ENCODE measurements at places on chromosomes 1 and 21.

- DNase-seq, result no peak
Observed at GRCh38 chr1:150383631-150384324, 19.8 kb downstream of the RPRD2 start.

DNA sequence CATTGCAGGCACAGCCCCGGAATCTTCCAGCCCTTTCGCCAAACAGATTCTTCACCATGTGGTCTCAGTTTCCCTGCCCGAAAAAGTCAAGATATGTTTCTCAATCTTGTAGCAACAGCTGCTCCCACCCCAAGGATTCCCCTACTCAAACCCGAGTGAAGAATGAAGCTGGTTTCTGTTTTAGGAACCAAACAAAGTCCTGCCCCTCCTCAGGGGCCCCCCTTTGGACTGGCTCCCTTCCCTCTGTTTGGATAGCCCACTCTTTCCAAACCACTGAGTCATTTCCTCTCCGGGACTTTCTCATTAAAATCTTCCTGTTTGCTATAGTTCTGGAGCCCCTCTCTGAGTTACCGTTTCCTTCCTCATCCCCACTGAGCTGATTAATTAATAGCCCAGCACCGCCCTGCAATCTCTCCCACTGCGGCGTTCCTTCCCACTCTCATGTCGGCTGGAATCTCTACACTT lies 100.9 kb downstream of the TSEN15 start:
- DNase-seq, result no peak

DNA sequence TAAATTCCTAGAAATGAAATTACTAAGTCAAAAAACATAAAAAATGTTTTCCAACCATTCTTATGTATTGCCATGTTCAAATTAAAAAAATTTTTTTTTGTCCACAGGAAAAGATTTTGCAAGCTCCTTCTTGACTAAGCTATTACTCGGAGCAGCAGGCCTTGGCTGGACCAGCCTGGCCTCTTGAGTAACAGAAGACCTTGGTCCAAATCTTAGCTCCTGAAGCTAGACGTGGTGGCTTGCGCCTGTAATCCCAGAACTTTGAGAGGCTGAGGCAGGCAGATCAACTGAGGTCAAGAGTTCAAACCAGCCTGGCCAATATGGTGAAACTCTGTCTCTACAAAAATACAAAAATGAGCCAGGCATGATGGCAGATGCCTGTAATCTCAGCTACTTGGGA lies 77.6 kb downstream of the CLSTN1 start:
- no peak for DNase-seq

DNA sequence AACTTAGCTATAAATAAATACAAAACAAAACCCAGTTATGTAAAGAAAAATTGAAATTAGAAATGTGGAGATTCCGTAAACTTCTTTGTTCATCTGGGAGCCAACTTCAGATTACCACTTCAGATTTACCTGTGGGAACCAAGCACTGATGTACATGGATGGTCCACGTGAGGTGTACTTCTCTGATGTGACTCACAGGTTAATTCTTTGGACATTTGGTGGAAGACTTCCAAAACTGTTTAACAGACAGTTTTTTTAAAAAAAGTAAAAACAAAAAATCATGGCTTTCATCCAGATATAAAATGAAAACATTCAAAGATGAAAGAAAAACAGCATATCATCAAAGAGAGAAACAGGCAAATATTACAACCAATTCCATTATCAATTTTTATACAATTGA lies 92.0 kb downstream of the MAST2 start:
- no peak for DNase-seq

DNA sequence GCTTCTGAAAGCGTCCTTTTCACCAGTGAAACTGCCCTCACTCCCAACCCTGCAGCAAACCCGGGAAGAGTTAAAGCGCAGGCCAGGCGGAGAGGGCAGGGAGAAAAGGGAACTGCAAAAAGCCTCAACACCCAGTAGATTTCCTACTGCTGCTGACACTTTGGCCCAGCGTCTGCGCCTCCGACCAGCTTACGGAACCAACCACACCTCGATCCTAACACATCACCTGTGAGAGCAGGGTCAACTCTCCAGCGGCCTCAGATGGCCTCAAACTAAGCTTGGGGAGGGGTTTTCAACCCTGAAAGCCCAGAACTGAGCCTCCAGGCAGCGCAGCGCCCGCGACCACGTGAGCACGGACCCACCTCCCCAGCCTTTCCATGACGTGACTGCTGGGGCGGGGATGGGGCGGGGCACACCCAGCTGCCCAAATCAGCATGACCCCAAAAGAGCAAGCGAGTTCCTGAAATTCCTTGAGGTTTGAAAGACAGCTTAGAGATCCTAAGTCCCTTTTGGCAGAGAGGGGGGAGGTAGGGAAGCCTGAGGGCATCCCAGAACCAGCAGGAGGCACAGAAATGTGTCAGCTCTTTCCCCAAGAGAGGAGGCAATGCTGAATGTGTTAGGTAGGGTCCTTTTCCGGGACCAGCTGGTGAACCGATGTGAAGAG lies 59.1 kb downstream of the ITPKB start:
- DNase-seq, result peak; percentile 76

DNA sequence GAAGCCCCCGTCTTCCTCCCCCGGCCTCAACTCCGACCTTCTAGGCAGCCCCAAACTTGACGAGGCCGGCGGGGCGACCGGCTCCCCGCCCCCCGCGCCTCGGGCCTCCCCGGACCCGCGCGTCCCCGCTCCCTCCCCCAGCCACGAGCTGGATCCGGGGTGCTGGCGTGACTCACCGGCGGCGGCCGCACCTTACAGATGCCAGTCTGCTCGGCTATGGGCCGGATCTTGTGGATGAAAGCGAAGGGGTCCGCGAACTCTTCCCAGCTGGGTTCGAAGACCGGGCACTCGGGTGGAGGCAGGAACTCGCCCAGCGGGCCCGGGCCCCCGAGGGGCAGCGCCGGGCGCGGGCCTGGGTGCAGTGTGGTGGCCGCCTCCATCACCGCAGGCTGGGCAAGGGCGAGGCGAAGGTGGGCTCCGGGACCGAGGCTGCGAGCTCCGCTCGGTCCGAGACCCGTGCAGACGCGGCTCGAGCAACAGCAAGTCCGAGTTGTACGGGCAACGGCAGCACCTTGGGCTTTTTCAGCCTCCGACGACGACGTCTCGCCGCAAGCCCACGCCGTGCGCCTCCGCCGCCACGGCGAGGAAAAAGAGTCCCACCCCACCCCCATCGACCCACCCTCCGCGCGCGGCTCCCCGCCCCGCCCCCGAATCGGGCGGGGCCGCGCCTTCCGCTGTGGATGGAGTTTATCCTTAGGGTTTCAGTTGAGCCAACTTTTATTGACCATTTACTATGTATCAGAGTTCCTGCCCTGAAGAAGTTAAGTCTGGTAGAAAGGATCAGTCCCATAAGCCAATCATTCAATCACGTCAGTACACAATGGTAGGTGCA lies at the start of gene KDM5B:
KDM5B (minus strand) TSS at position 496 of the 832 bp plus-strand sequence; CDS start at position 380, 116 bp downstream.
- DNase-seq, result peak; percentile 78

DNA sequence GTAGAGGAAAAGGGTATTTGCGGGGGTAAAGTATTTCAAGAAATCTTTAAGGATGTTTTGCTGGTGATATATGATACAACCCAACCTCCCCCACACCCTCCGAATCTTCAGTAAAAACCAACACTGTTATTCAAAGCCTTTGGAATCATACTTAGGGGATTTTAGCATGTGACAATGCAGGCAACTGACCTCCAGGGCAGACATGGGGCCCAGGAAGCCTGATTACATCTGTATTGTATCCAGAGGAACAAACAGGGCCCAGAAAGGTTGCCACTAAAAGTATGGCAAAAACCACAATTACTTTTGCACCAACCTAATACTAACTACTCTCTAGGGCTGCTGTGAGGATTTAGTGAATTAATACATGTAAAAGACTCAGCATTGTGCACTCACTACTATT lies 43.9 kb upstream of the CNN3 start:
- DNase-seq, result no peak

GRCh38 chr1:239814306-239814881 lies 277.3 kb upstream of the FMN2 start:
- DNase-seq, result peak; percentile 60

All from activated T-cell treated with anti-CD3 and anti-CD28 coated beads, Interleukin-2, amount 50 U/mL, for 72 hours (primary cell).